ENCODE measurements at places on chromosomes 3 and 15. TPM values are rescaled to one million over a fixed set of nuclear protein-coding genes. Genes with fewer than 3 reads are reported as not detected.

DNA sequence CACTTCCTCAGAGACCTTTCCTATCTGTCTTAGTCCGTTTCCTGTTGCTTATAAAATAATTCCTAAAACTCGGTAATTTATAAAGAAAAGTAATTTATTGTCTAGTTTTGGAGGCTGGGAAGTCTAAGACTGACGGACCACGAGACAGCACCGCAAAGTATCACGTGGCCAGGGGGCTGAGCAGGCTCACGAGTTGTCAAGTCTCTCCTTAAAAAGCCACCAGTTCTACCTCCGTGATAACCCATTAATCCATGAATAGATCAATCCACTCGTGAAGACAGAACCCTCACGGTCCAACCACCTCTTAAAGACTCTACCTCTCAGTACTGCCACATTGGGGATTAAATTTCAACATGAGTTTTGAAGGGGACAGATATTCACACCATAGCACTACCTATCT lies 821 bp downstream of the LINS1 start:
- peaks cover 14% of the 10 kb centered on the region for H3K36me3 ChIP-seq
- peaks cover 23% of the 10 kb centered on the region for H3K4me1 ChIP-seq
- H3K27ac ChIP-seq = peak overlapping the region; percentile 88
- no peaks in the 10 kb centered on the region for H3K27me3 ChIP-seq
- H3K4me3 ChIP-seq = peak overlapping the region; percentile 71

Gene CCDC32
- 34.1 TPM for total RNA-seq

DNA sequence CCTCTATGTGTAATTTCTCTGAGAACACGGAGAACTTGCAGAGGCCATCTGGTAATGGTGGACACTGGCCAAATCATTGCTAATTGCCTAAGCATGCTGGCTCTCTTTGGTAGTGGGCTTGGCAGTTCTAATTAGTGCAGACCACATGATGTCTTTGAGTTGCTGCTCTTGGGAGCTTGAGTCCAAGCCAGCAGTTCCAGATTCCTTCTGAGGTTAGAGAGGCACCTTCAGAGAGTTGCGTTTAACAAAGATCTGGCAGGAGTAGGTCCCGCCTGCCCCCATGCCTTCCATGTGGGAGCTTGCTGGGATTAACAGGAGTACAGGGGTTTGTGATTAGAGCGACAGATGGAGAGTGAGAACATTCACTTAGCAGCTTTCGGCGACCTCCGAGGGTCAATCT lies 449.0 kb upstream of the LMCD1 start:
- H3K4me1 ChIP-seq = peaks cover 13% of the 10 kb centered on the region
- H3K36me3 ChIP-seq = no peaks in the 10 kb centered on the region
- no peaks in the 10 kb centered on the region for H3K27me3 ChIP-seq
- no peak for DNase-seq
- no peak overlapping the region for H3K27ac ChIP-seq
- H3K4me3 ChIP-seq = no peak overlapping the region

DNA sequence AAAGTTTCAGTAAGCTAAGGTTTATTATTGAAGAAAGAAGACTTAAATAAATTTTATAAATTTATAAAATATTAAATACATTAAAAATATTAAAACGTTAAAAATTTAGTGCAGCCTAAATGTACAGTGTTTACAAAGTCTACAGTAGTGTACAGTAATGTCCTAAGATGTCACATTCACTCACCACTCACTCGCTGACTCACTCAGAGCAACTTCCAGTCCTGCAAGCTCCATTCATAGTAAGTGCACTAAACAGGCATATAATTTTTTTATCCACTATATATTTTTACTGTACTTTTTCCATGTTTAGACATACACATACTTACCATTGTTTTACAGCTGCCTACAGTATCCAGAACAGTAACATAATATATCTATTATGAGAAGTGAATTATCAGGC lies 51.5 kb downstream of the TJP1 start:
- H3K4me3 ChIP-seq = no peak overlapping the region
- no peak overlapping the region for H3K27ac ChIP-seq
- H3K36me3 ChIP-seq = peaks cover 24% of the 10 kb centered on the region

DNA sequence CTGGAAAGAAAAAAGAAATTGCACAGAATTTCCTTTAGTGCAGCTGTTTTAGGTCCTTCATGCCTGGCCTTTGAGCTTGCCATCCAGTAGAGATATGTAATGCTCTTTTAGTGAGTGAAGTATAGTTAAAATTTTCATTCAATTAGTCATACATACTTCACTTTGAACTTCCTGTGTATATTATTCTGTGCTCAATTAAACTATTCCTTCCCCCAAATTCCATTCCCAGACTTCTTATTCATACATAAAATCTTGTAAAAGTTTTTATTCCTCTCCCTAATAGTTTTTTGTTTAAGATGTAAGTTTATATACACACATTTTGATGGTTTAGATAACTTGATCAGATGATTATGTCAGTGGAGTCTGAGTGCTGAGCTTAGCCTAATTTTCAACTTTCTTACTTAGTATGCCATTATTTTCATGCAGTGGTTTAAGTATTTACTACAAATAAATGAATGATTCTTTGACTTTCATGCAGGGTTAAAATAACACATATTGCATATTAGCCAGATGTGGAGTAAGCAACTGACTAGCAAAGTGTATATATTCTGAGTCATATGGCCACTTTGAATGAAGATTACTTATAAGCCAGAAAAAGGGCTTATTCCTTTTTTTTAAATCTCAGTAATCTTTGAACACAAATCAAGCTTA lies 42.5 kb upstream of the ABHD10 start:
- H3K4me1 ChIP-seq = peaks cover 23% of the 10 kb centered on the region
- no peak for DNase-seq
- H3K36me3 ChIP-seq = peaks cover 28% of the 10 kb centered on the region
- no peaks in the 10 kb centered on the region for H3K27me3 ChIP-seq
- no peak overlapping the region for H3K4me3 ChIP-seq

- peak; percentile 39 for DNase-seq
- H3K4me1 ChIP-seq = no peaks in the 10 kb centered on the region
- H3K27me3 ChIP-seq = no peaks in the 10 kb centered on the region
- peaks cover 56% of the 10 kb centered on the region for H3K36me3 ChIP-seq
Measured at GRCh38 chr3:36843065-36844051, 79.0 kb upstream of the DCLK3 start.

- no peaks in the 10 kb centered on the region for H3K36me3 ChIP-seq
- H3K4me3 ChIP-seq = no peak overlapping the region
- no peak for DNase-seq
- no peak overlapping the region for H3K27ac ChIP-seq
- H3K4me1 ChIP-seq = no peaks in the 10 kb centered on the region
Measured at GRCh38 chr15:81330366-81331090, 6.6 kb upstream of the STARD5 start.

Gene DCLK3
- 0.33 TPM for total RNA-seq

- no peaks in the 10 kb centered on the region for H3K27me3 ChIP-seq
- H3K4me1 ChIP-seq = no peaks in the 10 kb centered on the region
- DNase-seq = no peak
Measured at GRCh38 chr3:83065851-83066460, 1304.5 kb upstream of the GBE1 start.

DNA sequence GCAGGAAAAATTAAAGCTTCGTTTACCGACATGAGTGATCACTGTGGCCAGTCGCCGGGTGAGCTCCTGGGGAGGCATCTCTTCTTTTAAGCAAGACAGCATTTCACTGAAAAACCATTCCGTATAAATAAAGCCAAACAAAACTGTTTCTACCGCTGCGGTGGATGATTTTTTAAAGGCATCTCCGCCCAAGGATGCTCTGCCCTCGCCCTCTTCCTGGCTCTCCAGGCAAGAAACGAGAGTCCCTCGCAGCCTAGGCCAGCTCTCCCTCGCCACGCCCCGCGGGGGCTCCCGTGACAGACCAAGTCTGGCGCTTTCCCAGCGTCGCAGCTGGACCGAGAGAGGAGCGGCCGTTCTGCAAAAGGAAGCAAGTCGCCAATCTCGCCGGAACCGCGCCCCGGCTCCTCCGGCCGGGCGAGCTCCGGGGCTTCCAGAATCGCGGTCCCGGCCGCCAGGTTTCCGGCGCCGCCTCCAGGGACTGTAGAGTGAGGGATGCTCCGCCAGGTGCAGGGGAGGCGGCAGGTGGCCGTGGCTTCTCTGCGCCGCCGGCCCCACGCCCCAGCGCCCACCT lies 458 bp downstream of the MCF2L2 start:
- peaks cover 22% of the 10 kb centered on the region for H3K4me1 ChIP-seq
- peaks cover 40% of the 10 kb centered on the region for H3K27me3 ChIP-seq
- peak overlapping the region; percentile 68 for H3K4me3 ChIP-seq
- DNase-seq = no peak
- no peaks in the 10 kb centered on the region for H3K36me3 ChIP-seq

Measured in esophagus muscularis mucosa (tissue), 4 donors.